ENCODE measurements at places on chromosomes 16 and 17.

DNA sequence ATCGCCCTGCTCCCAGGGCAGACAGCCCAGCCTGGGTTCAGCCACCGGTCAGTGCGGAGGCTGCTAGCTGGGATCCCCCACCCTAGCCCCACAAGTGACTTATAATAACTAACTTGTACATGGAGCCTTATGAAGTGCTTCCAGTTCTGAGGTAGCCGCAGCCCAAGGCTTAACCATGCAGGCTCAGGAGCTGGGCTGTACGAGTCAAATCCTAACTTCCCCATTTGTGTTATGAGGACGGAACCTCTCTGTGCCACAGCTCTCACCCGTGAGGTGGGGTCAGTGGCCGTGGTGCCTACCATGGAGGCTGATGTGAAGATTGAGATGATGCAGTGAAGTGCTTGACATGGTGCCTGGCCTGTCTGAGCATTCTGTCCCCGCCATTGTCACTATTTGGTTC is 27.8 kb upstream of the GOSR2 start:
- no peak for DNase-seq

DNA sequence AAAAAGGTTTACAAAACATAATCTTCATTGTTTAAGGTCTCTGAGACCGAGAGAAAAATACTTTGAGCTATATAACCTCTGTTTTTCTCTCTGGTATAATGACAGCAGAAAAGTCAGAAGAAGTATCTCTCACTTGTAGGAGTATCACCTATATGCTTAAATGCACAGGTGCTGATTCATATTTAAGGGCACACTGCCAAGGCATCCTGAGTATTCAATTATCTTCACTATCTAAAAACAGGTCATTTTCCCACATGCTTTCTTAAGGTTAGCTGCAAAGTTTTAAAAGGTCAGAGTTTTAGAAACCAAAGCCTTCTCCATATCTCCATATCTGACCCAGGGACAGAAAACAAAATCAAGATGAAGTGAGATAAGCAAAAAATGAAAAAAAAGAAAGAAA is 99.3 kb upstream of the C17orf78 start:
- no peak for DNase-seq

GRCh38 chr17:50289278-50289677 is 15.0 kb downstream of the TMEM92 start:
- DNase-seq: no peak

GRCh38 chr16:46882940-46883307 is 1.2 kb upstream of the GPT2 start:
- no peak for DNase-seq

- DNase-seq: no peak
These were observed 15.3 kb upstream of the GNA13 start for GRCh38 chr17:65071861-65072260.

DNA sequence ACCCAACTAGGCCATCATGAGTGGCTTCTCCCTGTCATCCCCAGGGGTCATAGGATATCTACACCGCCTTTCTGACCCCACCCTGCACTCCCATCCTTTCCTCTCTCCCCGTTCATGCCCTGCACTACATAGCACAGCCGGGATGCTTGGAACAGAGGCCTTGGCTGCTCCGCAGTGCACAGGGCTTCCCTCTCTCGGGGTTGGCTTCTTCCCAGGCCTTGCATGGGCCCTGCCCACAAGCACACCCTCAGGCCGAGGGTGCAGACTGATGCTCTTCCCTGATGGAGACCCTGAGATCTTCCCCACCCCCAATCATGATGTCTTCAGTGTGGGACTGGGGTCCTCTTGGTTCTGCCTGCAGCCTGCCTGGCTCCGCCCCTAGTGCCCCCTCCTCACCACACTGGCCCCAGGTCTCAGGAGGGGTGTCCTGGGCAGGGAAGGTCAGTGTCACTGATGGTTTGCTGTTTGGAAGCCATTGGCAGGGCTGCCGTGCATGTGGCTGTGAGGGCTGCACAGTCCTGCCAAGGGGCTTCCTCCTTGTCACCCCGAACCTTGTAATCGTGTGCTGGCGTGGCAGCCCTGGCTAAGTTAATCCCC is 14.3 kb upstream of the NAGLU start:
- no peak for DNase-seq

- DNase-seq: no peak
These were observed 10.4 kb downstream of the VPS53 start for GRCh38 chr17:704111-704864.

DNA sequence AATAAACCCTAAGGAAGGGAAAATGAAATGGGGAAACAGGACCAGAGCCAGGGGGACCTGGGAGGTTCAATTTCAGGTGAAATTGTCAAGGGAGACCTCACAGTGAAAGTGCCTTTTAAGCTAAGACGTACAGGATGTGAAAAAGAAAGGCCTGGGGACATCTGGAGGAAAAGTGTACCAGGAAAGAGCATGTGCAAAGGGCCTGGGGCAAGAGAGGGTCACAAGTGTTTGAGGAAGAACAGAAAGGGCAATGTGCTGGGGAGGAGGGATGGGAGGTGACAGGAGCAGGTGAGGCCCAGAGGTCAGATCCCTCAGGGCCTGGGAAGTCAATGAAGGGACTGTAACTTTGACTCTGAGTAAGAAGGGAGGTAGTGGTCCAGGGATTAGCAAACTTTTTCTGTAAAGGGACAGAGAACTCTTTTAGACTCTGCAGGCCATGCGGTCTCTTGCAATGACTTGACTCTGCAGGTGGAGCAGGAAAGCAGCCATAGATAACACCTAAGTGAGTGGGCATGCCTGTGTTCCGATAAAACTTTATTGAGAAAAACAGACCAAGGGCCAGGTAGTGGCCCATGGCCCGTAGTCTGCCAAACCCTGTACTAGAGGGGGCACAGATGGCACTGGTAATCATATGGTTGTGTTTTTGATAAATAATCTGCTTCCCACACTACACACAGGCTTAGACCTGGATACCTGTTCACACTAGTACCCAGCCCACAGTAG is 93.8 kb downstream of the LITAF start:
- DNase-seq: no peak

GRCh38 chr17:40516581-40517285 is 15.3 kb upstream of the TNS4 start:
- no peak for DNase-seq

DNA sequence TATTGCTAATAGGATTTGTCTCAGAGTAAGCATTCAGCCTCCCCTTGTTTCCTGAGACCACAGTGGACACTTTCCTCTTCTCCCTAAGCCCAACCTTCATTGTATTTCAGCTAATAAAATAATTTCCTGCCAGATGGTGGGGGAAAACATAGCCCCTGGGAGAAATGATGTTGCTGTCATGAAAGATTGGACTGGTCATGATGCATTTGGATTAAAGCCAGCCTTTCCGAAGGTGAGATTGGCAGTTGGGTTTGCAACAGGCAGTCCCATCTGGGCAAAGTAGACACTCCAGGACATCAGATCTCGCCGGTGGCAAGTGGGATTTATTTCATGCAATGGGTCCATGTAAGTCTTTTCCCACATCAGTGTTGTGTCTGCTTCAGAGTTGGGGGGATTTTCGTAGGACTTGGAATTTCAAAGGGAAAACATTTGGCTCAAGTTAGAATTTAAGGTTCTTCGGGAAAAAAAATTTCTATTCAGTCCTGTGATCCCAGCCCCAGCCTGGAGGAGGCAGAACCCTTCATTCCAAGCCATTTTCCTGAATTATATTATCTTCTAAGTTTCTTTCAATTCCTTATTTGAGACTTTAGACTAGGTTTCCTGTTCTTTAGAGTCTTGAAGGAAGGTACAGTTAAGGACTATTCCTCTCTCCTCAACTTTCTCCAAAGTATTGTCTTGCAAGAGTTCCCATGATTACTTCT is 391.7 kb downstream of the XYLT1 start:
- DNase-seq: no peak

Measured in fibroblast of skin of left biceps (primary cell).